Fibroblast of the aortic adventitia (primary cell): ENCODE measurements at places on chromosomes 7 and 10.

- DNase-seq: no peak
Measured at GRCh38 chr7:69864822-69865221, 266.5 kb downstream of the AUTS2 start.

GRCh38 chr7:8063706-8064297 lies 95.2 kb downstream of the GLCCI1 start:
- DNase-seq: no peak

DNA sequence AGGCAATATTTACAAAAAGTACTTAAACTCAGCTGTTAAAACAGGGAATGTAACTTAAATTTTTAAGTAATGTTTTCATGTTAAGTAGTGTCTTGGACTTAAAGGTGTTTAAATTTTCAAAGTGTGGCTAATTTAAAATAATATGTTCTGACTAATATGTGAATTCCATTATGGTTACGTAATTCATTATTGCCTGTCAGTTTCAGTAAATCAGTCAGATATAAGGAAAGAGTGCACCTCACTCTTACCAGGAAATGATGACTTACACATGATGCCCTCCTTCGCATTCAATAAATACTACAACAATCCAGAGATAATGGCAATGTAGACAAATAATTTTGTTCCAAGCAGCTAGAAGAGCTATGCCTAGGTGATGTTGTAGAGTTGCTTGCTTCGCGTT lies 69.0 kb upstream of the WNT16 start:
- no peak for DNase-seq

DNA sequence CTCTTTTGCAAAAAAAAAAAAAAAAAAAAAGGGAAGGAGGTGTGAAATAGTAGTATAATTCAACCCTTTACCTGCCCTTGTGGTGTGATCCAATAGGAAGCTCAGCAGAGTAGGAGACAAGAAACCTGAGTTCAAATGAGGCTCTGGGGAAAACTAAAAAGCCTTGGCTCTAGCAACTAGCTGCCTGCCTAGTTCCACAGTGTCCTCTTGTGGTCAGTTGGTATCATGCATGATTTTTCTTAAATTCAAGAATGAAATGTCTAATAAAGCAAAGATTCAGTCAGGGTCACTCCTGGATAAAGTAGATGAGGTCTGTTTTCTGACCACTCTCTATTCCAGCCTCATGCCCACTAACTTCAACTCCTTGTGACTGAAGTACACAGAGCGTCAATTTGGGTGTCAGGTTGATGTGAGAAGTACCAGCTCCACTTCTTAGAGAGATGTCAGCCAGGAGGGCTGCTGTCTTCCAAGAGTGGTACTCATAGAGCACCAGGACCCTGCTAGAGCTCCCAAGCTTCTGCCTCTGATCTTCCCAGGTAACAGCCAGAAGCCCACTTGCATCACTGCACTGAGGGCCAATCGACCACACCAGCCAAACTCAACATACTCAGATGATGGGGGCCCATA lies 10.5 kb downstream of the LSM5 start:
- DNase-seq: peak; percentile 79

GRCh38 chr10:105041956-105042355 lies 400.9 kb downstream of the SORCS3 start:
- no peak for DNase-seq

- DNase-seq: no peak
Measured at GRCh38 chr7:47779341-47779771, 168.9 kb downstream of the PKD1L1 start.
